ENCODE measurements at places on chromosomes 11 and 22.

GRCh38 chr11:27277843-27278242, 85.2 kb downstream of the CCDC34 start:
- no peak for DNase-seq

DNA sequence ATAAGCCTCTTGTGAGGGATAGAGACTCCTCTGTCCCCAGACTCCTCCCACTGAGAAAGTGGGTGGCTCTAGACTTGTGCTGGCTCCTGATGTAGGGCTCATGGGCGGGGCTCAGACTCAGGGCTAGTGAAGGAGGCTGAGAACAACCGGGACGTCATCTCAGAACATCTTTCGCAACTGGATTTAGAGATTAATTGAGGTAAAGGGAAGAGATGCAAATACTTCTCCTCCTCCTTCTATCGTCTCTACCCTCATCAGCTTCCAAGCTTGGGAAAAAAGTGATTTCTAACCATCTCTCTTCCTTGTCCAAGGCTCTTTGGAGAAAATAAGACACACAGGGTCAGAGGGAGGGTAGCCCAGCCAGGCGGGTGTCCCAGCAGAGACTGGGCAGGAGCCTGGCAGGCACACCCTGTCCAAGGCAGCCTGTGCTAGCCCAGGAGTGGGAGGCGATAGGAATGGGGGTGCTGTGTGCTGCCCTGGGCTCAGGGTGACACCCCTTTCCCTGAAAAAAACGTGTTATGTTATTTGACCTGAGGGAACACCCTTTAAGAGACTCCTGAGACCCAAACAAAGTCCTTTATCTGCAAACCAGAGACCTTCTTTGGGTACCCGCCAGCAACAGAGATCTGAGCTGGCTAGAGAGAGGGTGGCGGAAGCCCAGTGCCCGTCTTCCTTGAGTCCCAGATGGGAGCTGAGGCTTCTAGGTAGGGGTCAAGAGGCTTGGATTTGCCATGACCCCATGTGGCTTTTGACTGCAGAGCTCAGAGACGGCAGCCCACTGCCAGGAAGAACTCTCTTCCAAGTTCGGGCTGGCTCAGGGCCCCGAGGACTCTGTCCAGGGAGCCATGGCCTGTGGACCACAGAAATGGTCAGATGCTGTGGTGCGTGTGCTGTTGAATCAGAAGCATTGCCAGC, 160.9 kb downstream of the ADAMTS15 start:
- DNase-seq = no peak

DNA sequence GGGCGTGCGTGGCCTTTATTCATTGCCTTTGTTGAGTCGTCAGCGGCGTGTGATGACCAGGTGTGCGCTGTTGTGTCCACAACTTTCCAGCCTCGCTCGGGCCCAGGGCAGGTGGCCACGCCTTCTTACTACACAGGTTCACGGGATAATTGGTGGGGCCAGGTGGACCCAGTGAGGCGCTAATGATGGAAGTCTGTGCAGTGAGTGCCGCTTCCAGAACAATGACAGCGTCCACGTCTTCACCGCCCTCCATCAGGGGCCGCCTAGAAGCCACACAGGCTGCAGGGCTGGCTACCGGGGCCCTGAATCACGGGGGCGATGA, 1197.3 kb downstream of the BRD1 start:
- no peak for DNase-seq

GRCh38 chr22:43990044-43990443, 34.1 kb upstream of the PARVB start:
- DNase-seq = no peak

DNA sequence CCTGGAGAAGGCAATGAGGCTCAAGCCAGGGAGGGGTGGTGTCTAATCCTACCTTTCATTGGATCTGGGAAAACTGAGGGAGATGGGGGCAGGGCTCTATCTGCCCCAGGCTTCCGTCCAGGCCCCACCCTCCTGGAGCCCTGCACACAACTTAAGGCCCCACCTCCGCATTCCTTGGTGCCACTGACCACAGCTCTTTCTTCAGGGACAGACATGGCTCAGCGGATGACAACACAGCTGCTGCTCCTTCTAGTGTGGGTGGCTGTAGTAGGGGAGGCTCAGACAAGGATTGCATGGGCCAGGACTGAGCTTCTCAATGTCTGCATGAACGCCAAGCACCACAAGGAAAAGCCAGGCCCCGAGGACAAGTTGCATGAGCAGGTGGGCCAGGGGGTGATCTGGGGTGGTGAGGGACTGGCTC, at the start of gene FOLR1:
FOLR1 (plus strand) TSS at position 180 of the 421 bp plus-strand sequence; CDS start at position 214, 34 bp downstream.
- DNase-seq = no peak

GRCh38 chr11:8063324-8063723, 17.7 kb upstream of the TUB start:
- no peak for DNase-seq

DNA sequence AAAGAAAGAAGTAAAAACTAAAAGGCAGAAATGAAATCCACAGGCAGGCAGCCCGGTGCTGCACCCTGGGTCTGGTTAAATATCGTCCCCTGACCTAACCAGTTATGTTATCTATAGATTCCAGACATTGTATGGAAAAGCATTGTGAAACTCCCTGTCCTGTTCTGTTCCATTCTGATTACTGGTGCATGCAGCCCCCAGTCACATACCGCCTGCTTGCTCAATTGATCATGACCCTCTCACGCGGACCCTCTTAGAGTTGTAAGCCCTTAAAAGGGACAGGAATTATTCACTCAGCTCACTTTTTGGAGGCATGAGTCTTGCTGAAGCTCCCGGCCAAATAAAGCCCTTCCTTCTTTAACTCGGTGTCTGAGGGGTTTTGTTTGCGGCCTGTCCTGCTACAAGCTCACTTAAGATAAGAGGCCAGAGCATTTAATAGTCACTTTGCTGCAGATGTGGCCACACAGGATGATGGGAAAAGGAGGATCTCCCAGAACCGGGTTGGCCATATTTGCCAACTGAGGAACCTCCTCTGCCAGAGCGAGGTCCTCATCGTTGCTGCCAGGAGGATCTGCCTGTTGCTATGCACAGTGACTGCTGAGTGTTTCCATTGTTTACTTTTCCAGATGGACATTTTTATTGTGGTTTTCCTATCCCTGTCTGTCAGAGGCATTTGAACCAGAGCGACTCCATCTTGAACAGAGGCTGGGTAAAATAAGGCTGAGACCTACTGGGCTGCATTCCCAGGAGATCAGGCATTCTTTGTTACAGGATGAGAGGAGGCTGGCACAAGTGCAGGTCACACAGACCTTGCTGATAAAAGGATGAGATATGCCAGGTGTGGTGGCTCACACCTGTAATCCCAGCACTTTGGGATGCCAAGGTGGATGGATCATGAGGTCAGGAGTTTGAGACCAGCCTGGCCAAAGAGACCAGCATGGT, 10.2 kb downstream of the C11orf96 start:
- DNase-seq = no peak

- no peak for DNase-seq
Measured at GRCh38 chr11:118528511-118528910, 1.2 kb downstream of the TTC36 start.

DNA sequence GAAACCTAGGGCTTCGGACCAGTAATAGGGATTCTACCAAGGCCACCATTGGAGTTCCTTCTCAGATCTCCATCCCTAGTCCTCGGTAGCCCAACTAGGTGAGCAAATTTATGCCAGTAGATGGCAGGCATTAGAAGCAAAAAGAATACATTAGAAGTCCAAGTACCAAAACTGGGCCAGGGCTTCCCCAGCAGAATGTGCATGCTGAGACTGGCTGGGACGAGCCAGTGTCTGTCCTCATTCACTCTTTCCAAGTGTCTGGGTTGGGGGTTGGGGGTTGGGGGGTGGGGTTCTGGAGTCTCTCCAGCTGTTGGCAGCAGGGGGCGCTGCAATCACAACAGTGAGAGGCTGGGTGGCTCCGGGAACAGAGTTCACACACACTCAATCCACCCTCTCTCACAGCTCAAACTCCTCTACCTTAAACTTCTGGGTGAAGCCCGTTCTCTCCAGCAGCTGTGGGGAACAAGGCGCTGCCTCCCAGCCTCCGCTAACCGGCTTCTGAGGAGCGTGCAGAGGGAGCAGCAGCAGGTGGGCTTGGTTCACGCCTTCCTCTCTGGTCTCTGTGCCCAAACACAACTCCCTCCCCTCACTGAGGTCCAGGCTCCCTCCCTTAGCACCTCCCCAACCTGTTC, 57.5 kb downstream of the BTG4 start:
- DNase-seq = peak; percentile 38

DNA sequence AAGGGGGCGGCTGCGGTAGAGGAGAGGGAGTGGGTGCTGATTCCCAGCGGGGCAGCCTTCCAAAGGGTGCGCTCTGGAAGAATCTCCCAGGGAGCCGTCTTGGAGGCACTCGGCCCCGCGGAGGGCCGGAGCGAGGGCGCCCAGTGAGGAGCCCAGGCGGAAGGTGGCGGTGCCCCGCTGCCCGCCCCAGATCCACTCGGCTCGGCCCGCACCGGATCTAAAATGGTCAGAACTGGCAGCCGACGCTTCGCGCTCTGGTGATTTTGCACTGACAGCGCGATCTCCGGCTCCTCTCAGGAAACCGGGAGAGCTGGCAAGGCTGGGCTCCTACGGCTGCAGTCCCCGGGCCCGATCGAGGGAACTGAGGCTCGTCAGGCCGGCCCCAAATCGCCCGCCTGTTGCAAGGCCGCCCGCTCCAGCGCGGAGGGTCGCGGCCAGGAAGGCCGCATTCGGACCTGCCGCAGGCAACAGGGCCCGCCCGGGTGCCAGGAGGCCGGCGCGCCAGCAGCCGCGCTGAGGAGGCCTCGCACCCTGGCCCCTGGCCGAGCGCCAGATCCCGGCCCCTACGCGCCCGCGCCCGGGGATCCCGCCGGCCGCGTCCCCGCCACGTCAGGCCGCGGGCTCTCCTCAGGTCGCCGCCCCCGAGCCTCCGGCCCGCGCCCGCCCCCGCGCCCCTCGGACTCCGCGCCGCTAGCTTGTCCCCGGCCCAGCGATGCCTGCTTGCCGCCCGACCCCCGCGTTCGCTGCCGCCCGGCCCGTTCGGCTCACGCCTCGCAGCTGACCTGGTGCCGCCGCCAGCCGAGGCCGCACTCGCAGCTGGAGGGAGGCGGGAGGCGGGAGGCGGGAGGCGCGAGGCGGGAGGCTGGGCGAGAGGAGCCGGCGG, at the start of gene KLHL22:
KLHL22 (minus strand) TSS at position 818 of the 883 bp plus-strand sequence. CDS start 6,584 bp downstream, outside the sequence.
- no peak for DNase-seq

DNA sequence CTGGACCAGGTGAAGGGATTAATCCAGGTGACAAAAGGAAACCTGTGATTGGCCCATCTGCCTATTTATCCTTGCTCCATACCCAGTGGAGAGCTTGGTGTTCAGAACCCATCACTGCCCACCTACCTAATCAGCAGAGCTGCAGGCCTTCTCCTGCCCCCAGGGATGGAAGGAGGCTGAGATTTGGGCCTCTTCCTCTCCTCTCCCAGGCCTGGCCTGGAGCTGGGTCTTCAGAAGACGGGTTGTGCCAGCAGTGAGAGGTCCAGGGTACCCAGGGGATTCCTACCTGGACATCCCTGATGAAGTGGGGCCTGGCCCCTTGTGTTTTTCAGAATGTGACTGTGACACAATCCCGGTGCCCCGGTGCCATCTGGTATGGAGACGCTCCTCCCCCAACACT, 80.3 kb upstream of the MYOD1 start:
- DNase-seq = no peak

DNA sequence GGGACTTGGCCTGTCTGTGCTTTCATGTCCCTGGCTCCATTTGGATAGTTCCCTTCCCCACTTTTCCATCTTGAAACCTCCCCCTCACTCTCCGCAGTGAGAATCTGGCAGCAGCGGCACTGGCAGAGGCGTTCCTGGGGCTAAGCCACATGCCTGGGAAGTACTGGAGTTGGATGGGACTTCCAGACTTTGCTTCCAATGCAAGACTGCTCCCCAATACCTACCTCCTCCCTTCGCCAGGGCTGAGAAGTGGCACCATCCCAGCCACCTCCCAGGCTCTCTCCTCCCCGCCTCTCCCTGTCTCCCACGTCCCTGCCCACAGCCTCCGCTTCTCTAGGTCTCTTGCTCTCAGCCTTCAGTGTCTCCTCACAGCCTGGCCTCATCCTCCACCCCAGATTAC, 16.6 kb downstream of the TST start:
- no peak for DNase-seq

GRCh38 chr11:118370774-118371173, 11.4 kb downstream of the UBE4A start:
- DNase-seq = no peak

DNA sequence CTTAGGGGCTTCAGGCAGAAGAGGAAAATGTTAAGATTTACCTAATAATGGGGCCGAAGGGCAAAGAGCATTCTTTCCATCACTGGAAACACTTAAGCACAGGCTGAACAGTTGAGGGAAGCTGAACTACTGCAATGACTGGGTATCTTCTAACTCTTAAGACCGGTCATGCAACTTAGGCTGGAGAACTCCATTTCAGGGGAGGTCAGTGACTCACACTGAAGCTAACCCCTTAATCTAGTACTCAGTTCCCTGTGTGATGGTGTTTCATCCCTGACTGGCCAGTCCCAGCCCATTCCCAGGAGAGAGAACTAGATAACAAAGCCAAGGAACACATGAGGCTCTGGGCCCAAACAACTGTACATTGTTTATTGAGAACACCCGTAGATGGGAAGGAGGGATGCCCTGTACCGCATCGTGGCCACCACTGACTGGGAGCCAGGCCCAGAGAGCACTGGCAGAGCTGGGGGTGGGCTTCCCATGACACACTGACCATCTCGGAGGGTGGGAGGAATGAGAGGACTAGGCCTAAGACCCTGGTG, 10.5 kb downstream of the RPL27A start:
- DNase-seq = no peak

DNA sequence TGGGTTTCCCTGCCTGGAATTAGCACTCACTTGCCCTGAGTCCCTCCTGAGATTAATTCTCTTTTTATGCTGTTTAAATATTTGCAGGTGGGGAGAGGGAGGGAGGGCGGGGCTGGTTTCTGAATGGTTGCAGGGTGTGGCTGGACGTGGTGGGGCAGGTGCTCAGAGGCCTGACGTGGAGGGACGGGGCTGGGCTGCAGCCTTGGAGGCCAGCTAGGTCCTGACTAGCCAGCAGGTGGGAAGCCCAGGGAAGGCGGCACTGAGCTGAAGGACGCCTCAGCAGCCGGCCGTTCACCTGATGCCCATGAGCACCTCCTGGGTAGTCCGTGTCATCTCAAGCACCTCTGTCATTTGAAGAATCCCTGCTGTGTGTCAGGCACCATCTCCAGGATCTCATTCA, 21.3 kb downstream of the SGSM1 start:
- DNase-seq = no peak

DNA sequence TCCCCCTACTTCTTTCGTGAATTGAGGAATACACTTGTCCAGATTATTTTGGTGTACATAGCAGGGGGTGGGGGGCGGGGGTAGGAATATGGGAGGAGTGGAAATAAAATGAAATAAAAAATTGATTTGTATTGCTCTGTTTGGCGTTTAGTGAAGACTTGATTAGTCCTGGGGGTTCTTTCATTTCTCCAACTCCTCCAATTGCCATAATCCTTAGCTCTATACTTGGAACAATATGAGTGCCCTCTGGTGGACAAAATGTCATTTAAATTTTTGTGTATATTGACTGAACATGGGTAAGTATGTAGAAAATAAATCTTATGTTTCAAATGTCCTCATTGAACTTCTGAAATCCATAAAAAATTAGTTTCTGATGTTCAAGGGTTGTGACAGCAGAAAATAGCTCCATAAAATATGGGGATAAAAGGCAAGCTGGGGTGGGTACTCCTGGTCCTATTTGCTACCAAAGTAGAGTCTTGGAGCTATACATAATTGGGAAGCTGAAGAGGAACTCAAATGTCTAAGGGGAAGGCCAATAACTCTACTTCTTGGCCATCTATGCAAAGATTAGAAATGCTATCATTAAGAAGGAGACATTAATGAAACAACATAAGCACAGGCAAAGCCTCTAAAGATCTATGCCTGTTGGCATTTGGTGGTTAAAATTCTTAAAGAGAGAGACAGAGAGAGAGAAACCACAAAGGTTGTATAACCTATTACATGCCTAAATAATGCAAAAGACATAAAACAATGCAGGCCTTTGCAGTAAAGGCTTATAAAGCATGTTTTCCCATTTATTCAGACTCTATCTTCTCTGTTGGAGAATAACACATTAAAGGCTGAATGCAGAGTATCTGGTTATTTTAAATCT, 421.6 kb downstream of the METTL15 start:
- no peak for DNase-seq

All from activated naive CD8-positive, alpha-beta T cell treated with anti-CD3 and anti-CD28 coated beads, Interleukin-2, amount 50 U/mL, for 16 hours (primary cell).